Effector CD8-positive, alpha-beta T cell (primary cell): ENCODE measurements at places on chromosomes 11 and 22.

DNA sequence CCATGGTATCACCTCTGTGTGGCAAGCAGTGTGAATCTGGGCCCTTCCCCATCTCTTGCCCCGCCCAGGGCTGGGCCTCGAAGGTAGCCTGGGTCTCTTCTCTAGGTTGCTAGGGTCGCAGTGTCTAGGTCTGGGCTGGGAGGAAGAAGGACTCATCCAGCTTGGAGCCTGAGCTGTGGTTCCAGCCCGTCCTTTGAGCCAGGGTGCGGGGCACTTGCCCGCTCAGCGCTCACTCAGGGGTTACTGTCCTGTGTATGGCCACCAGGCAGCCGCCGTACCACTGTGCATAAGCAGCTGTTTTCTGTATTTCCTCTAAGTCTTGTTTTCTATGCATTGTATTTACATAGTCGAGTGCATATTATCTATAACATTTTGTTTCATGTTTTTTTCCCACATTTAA lies 160.9 kb downstream of the TBC1D22A start:
- DNase-seq, result no peak

DNA sequence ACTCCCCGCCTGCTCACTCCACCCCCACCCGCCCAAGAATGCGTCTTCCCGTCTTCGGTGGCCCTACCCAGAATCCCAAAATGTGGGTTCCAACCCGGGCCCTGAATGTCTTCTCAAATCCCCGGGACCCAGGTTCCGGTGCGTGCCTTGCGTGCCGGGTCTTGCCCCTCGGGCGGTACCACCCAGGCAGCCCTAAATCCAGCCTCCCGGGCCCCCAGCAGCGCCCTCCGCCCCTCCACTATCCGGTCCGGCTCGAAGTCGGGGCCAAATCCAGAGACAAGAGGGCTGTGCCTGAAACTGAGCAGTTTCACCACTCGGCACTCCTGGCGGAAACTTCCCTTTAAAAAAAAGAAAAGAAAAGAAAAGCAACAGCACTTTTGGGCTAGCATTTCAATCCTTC lies 16.3 kb upstream of the CCT8L2 start:
- DNase-seq, result no peak

DNA sequence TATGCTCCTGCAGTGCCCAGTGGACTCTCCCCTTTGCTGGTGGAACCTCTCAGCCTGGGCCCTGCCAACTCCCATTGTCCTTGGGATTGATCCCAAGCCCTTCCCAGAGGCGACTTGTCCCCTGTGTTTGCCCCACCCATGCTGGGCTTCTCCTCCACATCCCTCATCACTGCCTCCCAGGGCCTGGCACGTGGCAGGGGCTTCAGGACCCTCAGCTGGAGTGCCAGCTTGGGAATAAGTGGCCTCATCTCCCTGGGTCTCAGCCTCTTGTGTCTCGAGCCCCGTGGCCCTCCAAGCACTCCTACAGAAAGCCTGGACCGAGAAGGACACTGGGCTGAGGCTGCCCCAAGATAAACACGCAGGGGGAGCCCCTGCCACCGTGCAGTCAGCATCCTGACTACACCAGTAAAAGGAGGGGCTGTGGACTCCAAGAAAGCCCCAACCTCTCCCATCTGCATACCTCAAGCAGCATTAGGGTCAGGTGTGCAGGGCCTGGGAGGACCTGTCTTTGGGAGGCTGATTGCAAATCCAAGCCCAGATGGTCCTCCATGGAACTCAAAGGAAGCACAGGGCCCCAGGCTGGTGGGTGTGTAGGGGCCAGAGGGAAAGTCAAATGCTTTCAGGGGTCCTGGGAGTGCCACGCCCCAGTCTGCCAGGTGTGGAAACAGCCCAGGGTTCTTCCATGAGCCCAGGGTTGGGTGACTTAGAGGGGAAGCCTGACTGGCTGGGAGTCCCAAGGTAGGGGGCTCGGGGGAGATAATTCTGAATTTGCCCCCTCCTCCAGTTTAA lies 9.5 kb upstream of the GNAZ start:
- DNase-seq, result no peak

GRCh38 chr22:36183446-36183845 lies 18.2 kb downstream of the APOL4 start:
- DNase-seq, result no peak

GRCh38 chr11:11733246-11733747 lies 108.5 kb upstream of the USP47 start:
- DNase-seq, result no peak

GRCh38 chr11:15627560-15627959 lies 512.8 kb downstream of the INSC start:
- DNase-seq, result no peak

DNA sequence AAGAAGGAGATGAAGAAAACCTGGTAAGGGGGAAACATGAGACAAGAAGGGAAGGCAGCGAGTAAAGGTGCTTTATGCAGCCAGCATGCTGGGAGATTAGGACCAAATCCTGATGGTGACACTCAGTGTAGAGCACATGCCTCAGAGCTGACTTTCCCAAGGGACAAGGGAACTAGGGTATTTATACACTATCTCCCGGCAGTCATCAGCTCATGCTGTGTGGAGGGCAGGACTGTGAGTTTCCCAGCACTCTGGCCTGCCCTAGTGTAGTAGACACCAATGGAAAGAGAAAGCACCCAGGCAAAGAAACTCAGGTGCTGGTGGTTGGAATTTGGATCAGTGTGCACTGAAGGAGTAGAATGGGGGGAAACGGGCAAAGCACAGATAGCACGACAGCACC lies 128.3 kb upstream of the CSNK2A3 start:
- no peak for DNase-seq

DNA sequence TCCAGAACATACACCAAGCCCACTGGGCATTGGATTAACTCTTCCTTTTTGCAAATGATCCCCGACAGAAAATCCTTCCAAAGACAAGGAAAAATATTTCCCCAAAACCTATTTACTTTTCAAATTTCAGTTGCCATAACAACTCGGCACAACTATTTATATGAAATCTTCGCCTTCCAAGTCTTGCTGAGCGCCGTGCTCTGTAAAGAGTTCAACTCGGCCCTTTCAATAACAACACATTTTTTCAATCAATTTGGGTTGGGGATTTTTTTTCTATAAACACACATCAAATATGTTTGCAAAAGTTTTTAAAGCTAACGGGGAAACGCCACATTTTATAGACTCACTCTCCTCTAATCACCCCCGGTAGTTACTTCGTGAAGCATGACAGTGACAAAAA lies 333.8 kb downstream of the MN1 start:
- no peak for DNase-seq

- no peak for DNase-seq
These were observed 19.4 kb upstream of the TSKU start for GRCh38 chr11:76763573-76764346.

DNA sequence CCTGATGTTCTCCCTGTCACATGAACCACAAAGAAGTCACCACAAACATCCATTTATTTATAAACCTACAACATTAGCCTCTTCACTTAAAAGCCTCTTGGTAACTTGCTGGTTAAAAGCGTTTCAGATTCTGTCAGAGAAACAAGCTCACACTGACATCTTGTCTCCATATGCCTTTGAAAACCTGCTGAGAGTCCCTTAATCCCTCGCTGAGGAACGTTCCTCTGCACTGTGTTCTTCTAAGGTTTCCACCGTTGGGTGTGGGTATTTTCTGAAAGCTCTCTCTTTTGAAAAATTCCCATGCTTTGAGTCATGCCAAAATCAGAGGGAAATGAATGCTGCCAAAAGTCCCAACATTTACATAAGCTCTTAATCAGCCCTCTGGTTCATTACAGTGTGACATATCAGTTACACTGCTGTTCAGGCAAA lies 149.8 kb downstream of the CCDC34 start:
- no peak for DNase-seq

DNA sequence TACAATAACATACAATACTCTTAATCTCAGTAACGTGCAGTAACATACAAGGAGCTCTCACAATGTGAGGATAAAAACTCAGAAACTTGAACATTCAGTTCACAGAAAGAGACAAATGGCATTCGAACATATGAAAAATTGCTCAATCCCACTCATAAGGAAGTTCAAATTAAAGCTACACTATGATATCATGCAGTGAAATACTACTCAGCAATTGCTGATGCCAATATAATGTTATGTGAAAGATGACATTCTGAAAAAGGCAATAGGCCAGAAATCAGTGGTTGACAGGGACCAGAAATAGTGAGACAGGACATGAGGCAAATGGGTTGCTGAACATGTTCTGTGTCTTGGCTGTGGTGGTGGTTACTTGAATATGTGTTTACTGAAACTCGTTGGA lies 33.7 kb upstream of the PITPNB start:
- no peak for DNase-seq

- no peak for DNase-seq
These were observed 9.3 kb downstream of the TOLLIP start for GRCh38 chr11:1300121-1300520.

- no peak for DNase-seq
These were observed 24.8 kb downstream of the GAB2 start for GRCh38 chr11:78392854-78393253.

- no peak for DNase-seq
These were observed 20.4 kb upstream of the EMSY start for GRCh38 chr11:76424379-76424778.

- no peak for DNase-seq
These were observed 762 bp upstream of the TBC1D22A start for GRCh38 chr22:46761539-46762237.

DNA sequence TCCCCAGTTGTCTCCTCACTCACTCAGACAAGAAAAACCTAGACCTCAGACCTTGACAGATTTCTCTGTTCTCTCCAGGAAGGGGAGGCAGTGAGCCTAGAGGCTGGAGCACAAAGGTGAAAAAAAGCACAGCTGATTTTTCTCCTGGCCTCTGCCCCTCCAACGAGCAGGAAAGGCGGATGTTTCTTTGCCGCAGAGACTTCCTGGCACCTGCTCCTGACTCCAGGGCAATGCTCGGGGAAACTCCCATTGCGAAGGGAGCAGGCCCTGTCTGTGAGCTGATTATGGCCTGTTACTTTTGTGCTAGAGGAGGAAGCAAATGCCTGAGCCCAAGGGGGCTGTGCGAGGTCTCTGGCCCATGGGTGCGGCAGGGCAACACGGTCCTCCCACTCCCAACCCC lies 25.4 kb downstream of the MS4A10 start:
- DNase-seq, result no peak

- DNase-seq, result no peak
These were observed 62.2 kb downstream of the FAM181B start for GRCh38 chr11:82671451-82671850.

GRCh38 chr11:12506404-12506921 lies 129.1 kb downstream of the PARVA start:
- DNase-seq, result no peak

DNA sequence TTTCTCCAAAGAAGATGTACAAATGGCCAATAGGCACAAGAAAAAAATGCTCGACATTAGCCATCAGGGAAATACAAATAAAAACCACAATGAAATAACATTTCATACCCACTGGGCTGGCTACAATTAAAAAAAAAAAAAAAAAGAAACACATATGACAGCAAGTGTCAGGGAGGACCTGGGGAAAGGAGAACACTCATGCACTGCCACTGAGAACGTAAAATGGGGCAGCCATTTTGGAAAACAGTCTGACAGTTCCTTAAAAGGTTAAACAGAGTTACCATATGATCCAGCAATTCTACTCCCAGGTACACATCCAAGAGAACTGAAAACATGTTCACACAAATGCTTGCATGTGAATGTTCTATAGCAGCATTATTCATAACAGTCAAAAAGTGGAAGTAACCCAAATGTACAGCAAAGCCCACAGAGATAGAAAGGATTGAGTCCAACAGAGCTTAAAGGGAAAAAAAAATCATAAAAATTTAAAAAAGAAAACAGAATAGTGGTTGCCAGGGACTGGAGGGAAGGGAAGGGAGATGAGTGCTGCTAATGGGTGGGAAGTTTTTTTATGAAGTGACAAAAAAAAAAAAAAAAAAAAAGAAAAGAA lies 48.4 kb upstream of the CYP2D6 start:
- DNase-seq, result no peak

- no peak for DNase-seq
These were observed 14.1 kb downstream of the FAM181B start for GRCh38 chr11:82719361-82720105.

DNA sequence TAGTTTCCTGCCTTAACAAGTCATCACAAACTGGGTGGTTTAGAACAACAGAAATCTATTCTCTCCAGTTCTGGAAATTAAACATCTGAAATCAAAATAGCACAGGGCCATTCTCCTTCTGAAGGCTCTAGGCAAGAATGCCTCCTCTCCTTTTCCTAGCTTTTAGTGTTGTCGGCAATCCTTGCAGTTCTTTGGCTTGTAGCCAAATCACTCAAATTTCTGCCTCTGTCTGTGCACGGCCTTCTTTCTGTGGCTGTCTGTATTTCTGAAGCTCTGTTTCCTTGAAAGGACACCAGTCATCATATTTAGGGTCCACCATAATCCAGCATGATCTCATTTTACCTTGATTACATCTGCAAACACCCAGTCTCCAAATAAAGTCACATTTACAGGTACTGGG lies 795.5 kb downstream of the METTL15 start:
- DNase-seq, result no peak

- no peak for DNase-seq
These were observed 11.5 kb downstream of the ADAMTS8 start for GRCh38 chr11:130416906-130417305.

- no peak for DNase-seq
These were observed 37.1 kb upstream of the MMP12 start for GRCh38 chr11:102911758-102912481.

DNA sequence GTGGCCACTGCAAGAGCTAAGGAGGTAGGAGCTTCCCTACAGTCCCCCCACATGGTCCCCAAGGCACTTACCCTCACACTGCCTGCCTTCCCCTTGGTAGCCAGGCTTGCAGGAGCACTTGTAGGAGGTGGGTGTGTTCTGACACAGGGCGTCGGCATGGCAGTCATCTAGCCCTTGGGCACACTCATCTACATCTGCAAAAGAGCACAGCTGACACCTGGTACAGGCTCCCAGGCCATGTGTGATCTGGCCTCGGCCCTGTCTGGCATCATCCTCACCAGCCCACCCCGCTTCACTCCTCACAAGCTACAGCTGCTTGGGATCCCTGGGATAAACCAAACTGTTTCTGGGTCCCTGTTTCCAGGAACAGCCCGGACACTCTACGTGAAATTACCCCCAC lies 1.8 kb downstream of the SCUBE2 start:
- DNase-seq, result no peak

DNA sequence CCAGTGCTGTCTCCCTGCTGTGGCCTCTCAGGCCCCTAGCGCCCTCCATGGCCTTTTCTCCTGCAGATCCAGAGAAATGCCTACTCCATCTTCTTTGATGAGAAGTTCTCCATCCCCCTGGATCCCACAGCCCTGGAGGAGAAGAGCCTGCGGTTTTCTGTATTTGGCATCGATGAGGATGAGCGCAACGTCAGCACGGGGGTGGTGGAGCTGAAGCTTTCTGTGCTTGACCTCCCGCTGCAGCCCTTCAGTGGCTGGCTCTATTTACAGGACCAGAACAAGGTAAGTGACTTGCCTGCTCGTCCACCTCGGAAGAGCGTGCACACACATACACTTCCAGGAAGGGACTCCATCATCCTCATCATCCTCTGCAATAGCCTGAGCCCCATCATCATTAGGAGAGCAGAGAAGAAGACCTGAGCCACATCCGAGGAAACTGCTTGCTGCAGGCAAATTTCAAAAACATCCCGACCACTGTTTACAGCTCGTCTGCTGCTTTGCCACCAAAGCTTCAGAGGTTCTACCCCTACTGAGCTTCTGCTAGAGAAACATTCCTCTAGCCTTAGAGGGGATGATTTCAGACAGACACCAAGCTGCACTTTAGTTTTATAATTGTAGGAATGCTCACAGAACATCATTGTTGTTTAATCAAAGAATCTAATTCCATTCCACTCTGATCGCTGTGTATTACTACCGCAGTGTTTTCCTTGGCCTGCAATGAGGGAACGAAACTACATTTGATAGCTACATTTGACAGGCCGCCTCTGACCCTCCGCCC lies 12.9 kb upstream of the RHOD start:
- DNase-seq, result no peak
